ENCODE measurements at places on chromosomes 5 and 9.

DNA sequence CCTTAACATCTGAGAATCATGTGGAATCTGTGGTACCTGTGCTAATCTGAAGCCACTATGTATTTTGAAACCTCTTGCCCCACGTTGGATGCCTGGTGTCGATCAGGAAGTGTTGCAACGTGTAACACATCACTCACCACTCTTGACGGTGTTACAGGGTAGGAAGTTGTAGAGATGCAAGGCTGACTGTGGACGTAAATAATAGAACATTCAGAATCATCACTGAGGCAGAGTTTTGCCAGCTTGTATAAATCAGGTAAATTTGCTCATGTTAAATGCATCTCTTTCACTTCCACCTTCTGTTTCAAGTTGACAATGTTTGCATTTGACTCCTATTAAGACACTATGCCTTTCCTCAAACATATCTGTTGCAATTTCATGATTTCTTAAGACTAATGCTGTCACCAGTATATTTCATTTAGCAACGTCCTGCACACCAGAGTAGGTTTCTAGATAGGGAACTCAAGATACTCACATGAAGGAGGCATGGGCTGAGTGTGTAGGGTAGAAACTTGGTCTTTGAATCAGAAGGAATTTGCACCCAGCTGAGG lies 38.1 kb downstream of the BASP1 start:
- no peak for DNase-seq

GRCh38 chr9:133057006-133057405 lies 4.8 kb upstream of the CEL start:
- DNase-seq, result no peak

GRCh38 chr5:92222449-92222848 lies 839.3 kb upstream of the ARRDC3 start:
- no peak for DNase-seq

- DNase-seq, result no peak
Measured at GRCh38 chr9:5735072-5735471, 97.8 kb downstream of the ERMP1 start.

DNA sequence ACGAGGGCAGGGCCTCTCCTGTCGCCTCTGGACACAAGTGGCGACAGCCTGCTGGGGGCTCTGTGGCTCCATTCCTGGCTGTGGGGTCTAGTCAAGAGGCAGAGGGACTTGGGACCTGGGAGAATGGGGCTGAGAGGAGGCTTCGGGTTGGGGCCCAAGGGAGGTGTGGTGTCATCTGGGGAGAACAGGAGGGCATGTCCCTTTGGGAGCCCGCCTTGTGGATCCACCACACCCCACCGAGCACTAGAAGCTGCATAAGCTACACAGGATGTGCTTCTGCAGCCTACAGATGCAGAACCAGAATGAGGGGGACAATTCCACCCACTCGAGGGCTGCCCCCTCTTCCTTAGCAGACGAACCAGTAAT lies 3.9 kb upstream of the MAN1B1 start:
- DNase-seq, result no peak

- no peak for DNase-seq
Measured at GRCh38 chr9:82797534-82797933, 265.4 kb downstream of the RASEF start.

GRCh38 chr5:79859588-79859987 lies 131.5 kb downstream of the MTX3 start:
- DNase-seq, result no peak

Measured in ovary (tissue), 10 donors.